ENCODE measurements at places on chromosomes 3 and 15.

- no peak for DNase-seq
Measured at GRCh38 chr15:69813881-69814280, 283.8 kb downstream of the TLE3 start.

GRCh38 chr15:97129674-97130073 is 799.2 kb downstream of the NR2F2 start:
- DNase-seq, result no peak

DNA sequence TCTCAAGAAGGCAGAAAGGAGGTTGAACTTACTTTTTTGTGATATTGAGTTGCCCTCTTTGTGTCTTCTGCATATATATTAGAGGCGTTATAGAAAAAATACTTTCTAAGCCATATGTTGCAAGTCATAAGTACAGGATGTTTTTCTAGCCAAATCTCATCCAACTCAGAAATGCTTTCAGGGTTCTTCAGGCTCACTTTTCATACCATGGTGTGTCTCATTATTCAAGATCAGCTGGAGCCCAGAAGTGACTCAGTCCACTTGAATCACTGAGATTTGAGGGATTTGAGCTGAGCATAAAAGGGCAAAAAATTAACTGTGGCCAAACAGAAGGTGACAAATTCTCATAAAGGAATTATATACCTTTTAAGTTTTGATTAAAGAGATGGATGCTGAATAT is 157.3 kb downstream of the WNT5A start:
- no peak for DNase-seq

DNA sequence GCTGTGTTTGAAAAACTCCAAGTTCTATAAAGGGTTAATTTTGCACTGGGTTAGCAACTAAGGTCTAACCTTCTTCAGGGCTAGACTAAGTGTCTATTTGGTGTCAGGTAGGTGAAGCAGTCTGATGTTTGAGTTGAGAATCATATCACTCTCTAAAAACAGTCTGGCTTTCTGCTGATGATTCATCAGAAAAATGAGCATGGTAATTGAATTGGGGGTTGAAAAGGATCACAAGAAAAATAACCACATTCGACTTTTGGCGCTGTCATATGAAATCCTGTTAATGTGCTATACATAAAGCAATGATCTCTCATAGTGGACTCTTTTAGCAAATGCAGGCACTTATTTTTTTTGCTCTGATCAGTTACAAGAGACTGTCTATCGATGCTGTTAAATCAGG is 242.2 kb upstream of the AZI2 start:
- no peak for DNase-seq

DNA sequence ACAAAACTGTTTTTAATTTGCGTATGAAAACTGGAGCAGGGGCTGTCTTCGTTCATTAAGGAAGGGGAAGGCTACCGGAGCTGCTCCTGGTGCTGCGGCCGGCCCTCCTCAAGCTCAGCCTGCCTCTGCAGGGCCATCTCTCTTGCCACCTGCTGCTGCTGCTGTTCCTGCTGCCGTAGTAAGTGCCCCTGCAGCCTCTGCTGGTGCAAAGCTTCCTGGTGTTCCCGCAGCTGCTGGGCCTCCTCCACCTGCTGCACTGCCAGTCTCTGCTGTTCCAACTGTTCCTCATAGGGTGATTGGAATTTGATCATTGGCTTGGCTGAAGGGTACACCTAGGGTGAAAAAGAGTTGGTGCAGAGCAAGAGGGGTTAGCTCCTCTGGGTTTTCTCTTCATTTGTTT is 66.0 kb downstream of the GOLIM4 start:
- no peak for DNase-seq

- no peak for DNase-seq
Measured at GRCh38 chr3:15683253-15683652, 81.7 kb downstream of the BTD start.
